ENCODE measurements at places on chromosomes 5 and 9.

GRCh38 chr9:127451858-127452656, 747 bp downstream of the LRSAM1 start:
- no peak for DNase-seq

- DNase-seq: no peak
Measured at GRCh38 chr5:74418709-74419108, 221.8 kb downstream of the ENC1 start.

GRCh38 chr5:415928-416635, 26.9 kb upstream of the EXOC3 start:
- no peak for DNase-seq

- no peak for DNase-seq
Measured at GRCh38 chr5:127766676-127767335, 63.6 kb downstream of the CCDC192 start.

- DNase-seq: no peak
Measured at GRCh38 chr5:118303296-118303695, 685.1 kb downstream of the DTWD2 start.

- no peak for DNase-seq
Measured at GRCh38 chr9:135776893-135777622, 75.1 kb downstream of the KCNT1 start.

DNA sequence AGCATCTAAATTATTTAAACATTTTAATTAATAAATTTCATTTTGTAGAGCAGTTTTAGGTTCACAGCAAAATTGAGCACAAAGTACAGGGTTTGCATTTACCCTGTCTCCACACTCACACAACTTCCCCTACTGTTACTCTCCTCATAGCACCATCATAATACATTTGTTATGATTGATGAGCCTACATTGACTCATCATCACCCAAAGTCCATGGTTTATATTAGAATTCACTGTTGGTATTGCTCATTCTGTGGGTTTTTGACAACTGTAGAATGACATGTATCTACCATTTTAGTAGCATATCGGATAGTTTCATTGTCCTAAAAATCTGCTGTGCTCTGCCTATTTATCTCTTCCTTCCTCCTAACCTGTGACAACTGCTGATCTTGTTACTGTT, 411.1 kb upstream of the MPDZ start:
- DNase-seq: no peak

DNA sequence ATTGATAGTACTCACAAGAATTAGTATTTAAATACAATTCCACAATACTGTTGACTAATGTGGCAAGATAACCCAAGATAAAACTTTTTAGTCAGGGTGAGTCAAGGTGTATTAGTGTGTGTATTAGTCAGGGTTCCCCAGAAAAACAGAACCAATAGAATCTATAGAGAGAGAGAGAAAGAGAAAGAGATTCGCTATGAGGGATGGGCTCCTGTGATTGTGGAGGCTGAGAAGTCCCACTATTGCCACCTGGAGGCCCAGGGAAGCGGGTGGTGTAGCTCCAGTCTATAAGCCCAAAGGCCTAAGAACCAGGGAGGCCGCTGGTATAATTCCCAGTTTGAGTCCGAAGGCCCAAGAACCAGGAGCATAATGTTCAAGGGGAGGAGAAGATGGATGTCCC, 10.0 kb upstream of the SHISAL2B start:
- DNase-seq: no peak

- DNase-seq: no peak
Measured at GRCh38 chr5:39109606-39110005, 35.4 kb upstream of the RICTOR start.

DNA sequence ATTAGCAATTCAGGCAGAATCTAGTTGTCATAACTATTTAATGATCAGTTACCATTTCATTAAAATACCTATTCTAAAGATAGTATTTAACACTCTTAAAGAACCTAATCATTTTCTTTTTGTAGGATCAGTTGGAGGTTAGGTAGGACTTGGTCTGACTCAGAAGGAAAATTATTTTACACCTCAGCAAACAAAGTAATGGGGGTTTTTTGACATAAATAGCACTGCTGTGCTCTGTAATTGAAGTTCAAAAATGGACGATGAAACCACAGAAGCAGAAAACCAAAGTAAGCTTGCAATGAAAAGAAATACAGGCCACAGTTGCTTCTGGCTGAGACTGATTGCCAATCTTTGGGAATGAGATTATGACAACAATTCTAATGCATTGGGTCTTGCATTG, 187.0 kb upstream of the TRPM3 start:
- DNase-seq: no peak

- DNase-seq: no peak
Measured at GRCh38 chr9:97243606-97244005, 63.9 kb upstream of the CCDC180 start.

- no peak for DNase-seq
Measured at GRCh38 chr5:132339502-132339901, 30.0 kb upstream of the SLC22A5 start.

GRCh38 chr5:80409367-80409966, 1.6 kb downstream of the ZFYVE16 start:
- no peak for DNase-seq

- DNase-seq: no peak
Measured at GRCh38 chr9:128051932-128052709, 15.0 kb downstream of the NAIF1 start.

DNA sequence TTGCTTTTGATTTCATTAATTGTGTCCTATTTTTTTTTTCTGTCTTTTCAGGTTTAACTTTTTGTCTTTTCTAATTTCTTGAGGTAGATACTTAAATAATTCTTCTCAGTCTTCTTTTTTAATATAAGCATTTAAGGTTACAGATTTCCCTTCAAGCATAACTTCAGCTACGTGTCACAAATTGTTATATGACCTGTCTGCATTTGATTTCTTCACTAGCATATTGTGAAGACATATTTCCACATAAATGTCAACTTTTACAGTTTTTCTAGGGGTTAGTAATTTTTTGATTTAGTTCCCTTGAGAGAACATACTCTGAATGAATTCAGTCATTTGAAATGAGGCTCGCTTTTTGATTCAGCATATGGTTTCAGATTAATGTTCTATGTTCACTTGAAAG, 35.6 kb downstream of the RASA1 start:
- no peak for DNase-seq

GRCh38 chr5:174311121-174311520, 265.6 kb downstream of the NSG2 start:
- DNase-seq: no peak

GRCh38 chr9:134590240-134591081, 51.1 kb upstream of the COL5A1 start:
- DNase-seq: no peak

GRCh38 chr5:83608122-83608521, 112.5 kb downstream of the HAPLN1 start:
- DNase-seq: no peak

- DNase-seq: no peak
Measured at GRCh38 chr5:31944684-31945445, 229.3 kb downstream of the GOLPH3 start.

DNA sequence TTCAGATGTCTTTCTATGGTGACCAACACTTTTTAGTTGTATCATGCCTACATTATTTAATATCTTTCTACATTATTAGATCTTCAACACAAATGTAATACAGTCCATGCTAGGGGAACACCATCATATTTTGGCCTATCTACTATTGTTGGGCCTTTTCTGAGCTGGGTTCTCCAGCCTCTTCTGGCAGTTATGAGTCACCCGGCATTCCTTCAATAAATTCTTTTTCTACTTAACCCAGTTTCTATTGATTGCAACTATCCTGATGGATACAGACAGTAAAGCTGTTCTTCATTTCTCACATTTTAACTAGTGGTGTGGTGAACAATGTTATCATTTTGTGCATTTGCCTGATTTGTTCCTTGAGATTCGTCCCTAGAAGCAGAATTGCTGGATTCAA, 529.3 kb downstream of the BNC2 start:
- DNase-seq: no peak

DNA sequence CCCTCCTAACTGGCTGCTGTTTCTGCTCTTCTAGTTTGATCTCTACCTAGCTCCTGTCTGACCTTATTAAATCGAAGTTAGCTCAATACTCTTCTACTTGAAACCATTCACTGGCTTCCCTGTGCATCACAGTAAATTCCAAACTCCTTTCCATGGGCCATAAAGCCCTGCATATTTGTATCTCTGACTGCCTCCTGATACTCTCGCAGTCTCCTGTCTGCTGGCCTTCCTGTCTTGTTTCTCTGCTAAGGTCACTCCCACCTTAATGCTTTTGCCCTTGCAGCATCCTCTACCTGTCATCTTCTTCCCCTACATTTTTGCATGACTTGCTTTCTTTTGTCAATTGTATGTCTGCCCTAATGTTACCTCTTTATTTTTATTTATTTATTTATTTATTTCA, 44.8 kb downstream of the SNCAIP start:
- no peak for DNase-seq

DNA sequence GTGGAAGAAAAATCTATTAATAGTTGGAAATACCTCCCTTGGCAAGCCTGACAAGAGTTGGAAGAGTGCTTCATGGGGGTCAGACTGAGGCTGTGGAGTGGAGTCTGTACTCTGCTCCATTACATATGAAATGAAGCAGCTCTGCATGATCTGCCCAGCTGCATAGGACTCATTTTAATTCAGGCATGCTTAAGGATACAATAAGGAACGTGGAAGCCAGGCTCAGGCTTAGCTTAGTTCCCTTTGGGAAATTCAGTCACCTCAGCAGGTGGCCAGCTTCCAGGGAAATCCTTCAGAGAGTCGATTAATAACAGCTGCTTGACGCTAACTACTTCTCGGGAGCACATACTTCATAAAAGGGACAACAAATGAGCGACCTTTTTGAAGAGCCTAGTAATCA, 1672.9 kb upstream of the WWC1 start:
- no peak for DNase-seq

GRCh38 chr5:97162045-97162444, 19.6 kb upstream of the LIX1 start:
- peak; percentile 12 for DNase-seq

DNA sequence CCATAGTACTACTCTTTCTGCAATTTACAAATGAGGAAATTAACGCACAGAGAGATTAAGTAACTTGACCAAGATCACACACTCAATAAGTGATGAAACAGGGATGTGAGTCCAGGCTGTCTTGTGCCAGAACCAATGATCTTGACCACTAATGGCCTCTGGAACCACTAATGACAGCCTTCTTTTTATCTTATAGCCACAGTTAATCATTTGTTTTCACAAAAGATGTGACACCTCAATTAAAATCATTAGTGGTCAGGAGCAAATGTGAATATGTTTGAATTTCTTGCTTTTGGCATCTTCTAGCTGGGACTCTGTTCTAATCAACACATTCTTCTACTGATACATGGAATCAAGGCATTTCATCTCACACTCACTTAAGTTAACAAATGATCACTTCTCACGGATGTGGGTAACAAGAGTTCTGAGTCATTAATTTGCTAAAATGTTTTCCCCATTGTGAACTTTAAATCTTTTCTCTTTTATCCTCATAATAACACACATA, 102.7 kb upstream of the CD180 start:
- no peak for DNase-seq

- peak; percentile 31 for DNase-seq
Measured at GRCh38 chr5:177447066-177447610, 524 bp downstream of the PRR7 start.

DNA sequence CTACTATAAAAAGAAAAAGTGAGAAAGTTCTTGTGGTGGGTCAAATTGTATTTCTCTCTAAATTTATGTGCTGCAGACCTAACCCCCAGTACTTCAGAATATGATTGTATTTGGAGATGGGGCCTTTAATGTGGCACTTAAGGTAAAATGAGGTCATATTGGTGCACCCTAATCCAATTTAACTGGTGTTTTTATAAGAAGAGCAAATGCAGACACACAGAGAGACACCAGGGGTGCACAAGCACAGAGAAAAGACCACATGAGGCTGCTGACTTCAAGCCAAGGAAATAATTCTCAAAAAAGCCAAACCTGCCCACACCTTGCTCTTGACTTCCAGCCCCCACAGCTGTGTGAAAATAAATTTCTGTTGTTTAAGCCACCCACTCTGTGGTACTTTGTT, 80.2 kb upstream of the HTR4 start:
- DNase-seq: no peak

DNA sequence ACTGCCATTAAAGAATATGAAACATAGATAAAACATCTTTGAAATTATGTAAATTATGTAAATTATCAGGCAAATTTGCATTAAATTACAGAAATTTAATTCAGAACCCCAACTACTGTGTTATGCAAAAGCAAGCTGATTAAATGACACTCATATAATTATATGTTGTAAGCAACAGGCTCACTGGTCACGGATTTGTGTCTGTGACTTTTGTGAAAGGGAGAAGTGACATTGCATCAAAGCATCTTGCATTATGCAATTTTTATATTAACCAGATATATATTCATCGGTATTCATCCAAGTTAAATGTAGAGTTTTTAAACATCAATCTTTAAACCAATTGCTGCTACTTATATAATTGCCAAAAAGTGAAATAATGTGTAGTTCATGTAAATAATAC, 13.0 kb upstream of the GLIPR2 start:
- DNase-seq: no peak

DNA sequence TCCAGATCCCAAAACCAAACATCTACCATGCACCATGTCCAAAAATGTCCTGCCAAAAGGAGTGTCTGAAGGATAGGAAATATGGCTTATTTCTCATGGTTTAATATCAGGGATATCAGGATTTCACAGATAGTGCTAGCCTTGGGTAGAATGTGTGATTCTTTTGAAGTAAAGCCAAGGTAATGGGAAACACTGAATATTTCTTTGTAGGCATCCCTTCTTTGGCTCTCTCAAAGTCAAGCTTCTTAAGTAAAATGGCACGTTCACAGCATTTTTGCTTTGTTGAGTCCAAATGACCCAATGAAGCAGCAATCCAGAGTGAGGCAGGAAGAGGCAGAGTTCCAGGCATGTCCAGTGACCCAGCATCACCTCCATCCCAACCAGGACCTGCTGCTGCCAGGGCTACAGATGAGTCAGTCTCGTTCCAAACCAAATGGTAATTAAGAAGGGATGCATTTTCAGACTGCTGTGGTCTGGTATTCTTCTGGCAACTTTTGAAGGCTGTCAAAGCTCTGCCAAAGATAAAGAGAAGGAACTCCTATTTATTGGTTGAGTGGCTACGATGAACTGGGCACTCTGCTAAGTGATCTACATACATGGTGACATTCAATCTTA, 678.8 kb upstream of the KLF4 start:
- DNase-seq: no peak

- DNase-seq: no peak
Measured at GRCh38 chr5:73962801-73963425, 336.9 kb downstream of the ARHGEF28 start.

DNA sequence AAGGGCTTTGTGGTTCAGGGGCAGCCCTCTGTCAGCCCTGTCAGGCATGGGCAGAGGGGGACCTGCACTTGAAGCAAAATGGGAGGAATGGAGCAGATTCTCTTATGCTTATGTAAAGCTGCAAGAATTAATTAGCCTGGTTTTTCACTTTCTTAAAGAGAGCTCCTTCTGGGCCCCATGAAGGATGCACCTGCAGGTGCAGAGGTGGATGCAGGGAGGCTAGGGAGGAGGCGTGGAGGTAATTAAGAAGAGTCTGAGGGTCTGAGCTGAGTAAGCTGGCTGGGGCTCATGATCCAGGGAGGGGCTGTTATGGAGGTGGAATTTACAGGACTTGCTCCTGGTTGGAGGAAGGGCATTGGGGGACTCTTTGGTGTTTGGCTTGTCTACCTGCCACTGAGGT, 22.0 kb downstream of the NSG2 start:
- no peak for DNase-seq

- DNase-seq: no peak
Measured at GRCh38 chr9:83473488-83473971, 64.7 kb downstream of the FRMD3 start.

- no peak for DNase-seq
Measured at GRCh38 chr9:112620388-112620787, 97.5 kb downstream of the INIP start.

GRCh38 chr5:134463176-134463720, 51.6 kb upstream of the CDKN2AIPNL start:
- DNase-seq: no peak
